ENCODE measurements at places on chromosomes 6 and 20.

GRCh38 chr6:162090734-162091133 is 636.8 kb downstream of the PRKN start:
- no peak for DNase-seq

DNA sequence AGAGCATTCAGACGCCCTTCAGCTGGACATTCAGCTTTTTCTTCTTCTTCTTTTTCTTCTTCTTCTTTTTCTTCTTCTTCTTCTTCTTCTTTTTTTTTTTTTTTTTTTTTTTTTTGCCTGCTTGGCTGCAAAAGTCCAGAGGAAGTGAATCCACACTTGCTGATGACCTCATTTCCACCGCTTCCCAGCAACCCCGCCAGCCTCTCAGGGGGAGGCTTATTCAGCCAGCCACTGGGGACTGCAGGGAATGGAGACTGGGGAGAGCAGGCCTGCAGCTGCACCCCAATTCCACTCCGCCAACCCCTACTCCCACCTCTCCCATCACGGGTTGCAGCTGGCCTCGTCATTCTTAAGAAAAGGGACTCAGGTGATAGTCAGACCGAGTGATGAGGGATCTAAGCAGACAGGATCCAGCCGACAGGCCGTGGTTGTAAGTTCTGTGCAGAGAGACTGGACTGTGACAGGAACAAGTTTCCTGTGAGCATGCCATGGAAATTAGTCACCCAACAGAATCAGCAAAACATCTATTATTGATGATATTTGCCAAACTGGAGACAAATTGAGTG is 59.0 kb upstream of the QKI start:
- no peak for DNase-seq

DNA sequence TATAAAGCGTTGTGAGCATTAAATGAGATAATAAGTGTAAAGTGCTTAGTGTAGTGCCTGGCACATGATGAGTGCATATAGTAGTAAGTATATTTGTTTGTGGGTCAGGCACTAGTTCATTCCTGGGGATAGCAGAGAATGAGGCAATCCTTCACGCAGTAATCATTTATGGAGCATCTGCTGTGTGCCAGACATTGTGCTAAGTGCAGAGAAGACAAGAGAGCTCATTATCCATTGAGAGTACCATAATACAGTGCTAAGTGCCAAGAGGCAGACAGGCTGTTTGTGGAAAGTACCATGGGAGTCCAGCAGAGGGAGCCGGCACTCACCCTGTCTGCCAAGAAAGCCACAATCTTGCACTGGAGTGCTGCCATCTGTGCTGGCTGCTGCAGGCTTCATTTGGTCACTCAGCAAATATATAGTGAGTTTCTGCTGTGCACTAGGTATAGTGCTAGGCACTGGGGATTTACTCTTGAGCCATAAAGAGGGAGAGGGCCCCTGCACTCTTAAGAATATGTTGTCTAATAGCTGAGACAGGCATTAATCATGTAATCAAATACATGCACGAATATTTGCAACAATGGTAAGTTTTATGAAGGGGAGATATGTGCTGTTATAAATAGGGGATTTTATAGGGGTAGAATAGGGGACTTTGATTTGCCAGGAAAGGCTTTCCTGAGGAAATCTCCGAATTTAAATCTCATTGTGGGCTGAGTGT is 12.9 kb upstream of the MROH8 start:
- DNase-seq: peak; percentile 78

DNA sequence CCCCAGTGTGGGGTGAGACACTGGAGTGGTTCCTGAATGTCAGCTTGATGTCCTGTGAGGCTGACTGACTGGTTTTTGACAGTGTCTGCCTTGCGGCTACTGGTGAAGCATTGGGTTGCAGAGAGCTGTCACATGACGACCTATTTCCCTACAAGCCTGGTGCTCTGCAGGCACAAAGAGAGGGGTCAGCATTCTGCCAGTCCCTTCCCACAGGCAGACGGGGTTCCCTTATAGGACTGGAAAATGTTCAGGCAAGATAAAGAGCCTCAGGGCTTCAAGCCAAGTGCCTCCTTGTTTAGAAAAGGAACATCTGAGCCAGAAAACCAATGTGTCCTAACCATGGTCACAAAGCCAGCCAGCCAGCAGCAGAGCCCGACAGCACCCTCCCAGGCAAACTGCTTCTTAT is 11.0 kb downstream of the LY86 start:
- DNase-seq: no peak

DNA sequence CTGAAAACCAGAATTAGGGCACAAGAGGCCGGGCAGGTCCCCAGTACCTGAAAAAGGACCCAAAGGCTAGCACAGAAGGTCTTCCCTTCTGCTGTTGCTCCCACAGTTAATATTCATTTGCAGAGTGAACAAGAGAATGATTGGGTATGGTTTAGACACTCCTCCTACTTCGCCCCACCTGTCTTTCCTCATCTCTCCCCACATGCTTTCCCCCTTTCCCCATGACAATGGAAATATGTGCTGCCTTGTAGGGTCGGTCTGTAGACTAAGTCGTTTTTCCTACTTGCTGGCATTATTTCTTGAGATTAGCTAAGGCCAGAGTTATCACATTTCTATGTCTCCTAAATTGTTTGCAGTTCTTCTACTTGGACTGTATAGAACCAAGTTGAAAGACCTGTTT is 181.9 kb downstream of the PDE7B start:
- DNase-seq: no peak

- peak; percentile 35 for DNase-seq
These were observed 8.6 kb upstream of the STX16 start for GRCh38 chr20:58642441-58642840.

- no peak for DNase-seq
These were observed 31.4 kb upstream of the ID1 start for GRCh38 chr20:31573555-31574321.

DNA sequence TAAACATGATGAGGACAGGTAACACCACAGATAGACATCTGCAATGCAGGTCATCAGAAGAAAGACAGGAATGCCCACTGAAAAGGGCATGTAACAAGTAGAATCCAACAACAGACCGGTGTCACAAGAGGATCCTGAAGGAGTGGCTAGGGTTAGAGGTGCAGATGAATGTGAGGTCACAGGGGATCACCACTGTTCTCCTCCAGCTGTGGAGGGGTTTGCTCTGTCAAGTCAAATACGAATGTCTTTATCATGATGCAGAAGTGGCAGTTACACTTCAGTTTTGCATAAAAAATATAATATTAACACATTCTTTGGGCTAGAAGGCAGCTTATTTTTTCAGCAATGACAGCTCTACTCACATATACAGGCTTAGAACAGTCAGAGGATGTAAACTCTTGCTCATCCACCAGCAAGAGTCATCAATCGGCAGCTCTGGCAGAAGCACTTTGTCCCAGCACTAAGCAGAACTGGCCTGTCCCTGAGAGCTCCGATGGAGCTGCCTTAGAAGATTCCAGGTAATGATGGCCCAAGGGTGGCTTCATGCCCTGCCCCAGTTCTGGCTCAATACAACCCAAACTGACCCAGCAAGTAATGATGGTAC is 130.4 kb upstream of the TRAF3IP2 start:
- no peak for DNase-seq

DNA sequence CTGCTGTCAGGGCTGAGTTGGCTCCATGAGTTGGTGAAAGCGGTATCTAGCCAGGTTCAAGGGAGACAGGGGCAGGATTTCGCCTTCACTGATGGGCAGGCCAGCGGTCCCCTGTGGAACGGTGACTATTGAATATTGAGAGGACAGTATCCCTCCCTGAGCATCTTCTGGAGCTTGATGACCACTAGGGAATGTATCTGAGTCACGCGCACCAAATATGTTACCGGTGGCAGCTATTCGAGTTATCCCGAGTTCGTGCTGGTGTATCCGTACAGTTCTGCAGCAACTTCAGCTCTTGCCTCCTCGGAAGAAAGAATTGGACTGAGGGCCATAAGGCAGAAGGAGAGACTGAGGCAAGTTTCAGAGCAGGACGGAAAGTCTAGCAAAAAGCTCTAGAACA is 24.8 kb downstream of the MTHFD1L start:
- DNase-seq: no peak

DNA sequence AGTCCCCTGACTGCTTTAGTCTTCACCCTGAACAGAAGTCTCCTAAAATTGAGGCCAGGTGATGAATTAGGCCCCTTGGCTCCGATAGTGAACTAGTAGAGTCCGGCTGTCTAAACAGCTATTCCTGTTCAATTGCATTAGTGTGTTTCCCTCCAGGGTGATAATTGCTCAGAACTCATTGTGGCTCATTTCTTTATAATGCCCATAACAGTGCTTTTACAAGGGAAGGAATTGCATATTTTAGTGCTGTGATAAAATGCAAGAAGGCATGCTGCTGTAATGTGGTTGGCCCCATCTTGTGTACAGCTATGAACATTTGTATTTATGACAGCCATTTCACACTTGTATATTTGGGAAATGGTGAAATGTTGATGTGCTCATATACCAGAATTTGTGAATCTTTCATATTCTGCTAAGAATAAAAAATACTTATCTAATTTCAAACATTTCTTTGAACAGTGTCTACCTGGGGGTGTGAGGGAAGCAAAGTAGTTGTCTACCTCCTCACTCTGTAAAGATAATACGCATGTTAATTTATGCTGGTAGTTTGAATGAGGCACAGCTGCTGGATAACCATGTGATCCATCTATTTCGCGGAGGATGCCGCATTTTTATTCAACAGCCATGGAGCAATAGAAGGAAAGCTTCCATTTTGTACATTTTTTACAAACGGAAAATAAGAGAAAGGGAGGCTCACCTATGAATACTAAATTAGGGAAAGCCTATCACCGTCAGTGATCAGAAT is 451.4 kb downstream of the NKAIN2 start:
- no peak for DNase-seq
